ENCODE measurements at places on chromosomes 13 and 19.

DNA sequence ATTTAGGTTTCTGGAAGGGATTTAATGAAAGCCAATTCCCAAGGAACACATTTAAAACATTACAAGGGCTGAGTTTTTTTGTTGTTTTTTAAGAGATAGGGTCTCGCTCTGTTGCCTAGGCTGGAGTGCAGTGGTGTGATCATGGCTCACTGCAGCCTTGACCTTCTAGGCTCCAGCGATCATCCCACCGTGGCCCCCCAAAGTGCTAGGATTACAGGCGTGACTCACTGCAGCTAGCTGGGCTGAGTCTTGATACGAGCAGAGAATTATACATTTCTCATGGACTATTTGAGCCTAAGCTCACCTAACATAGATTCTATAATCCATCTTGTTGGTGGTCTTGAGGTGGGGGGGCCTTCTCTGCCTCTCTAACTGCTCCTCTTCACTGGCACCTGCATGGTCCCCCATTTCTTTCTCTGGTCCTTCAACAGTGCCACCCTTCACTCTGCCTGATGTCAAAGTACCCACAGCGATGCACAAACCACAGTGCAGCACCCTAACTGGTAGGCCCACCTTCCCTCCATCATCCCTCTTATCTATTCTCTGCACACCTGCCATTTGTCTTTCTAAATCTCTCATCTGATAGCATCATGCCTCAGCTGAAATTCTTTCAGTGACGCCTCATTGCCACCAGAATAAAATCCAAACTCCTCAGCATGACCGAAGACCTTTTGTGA, 37.4 kb downstream of the DOCK9 start:
- no peak for DNase-seq

GRCh38 chr13:95457294-95457693, 95.2 kb upstream of the CLDN10 start:
- no peak for DNase-seq

GRCh38 chr13:49472186-49472585, 23.6 kb upstream of the PHF11 start:
- DNase-seq: no peak

DNA sequence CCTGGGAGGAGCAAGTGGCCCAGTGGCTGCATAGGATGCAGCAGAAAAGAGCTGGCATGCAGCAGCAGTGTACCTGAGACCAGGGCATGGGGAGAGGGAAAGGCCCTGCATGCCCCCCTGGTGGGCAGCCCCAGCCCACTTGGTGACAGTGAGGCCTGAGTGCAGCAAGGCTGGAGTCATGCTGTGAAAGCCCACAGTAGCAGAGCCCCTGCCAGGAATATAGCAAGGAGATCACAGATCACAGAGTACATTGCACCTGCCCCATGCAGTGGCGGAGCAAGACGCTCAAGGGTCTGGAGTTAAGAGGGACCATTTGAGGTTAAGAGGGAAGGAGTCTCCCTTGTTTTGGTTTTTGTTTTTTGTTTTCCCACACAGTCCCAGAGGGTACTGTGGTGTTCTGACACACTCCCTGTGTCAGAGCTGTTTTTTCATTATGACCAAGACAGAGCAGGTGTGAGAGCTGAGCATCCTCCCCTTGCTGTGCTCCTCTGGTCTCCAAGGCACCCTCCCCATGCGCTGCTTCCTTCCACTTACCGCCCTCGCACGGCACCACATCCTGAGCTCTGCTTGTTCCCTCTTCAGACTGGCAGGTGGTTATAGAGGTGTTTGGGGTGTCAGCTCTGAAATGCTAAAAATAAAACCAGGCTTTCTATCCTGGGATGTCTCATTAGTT, 85.0 kb upstream of the UBL3 start:
- no peak for DNase-seq

DNA sequence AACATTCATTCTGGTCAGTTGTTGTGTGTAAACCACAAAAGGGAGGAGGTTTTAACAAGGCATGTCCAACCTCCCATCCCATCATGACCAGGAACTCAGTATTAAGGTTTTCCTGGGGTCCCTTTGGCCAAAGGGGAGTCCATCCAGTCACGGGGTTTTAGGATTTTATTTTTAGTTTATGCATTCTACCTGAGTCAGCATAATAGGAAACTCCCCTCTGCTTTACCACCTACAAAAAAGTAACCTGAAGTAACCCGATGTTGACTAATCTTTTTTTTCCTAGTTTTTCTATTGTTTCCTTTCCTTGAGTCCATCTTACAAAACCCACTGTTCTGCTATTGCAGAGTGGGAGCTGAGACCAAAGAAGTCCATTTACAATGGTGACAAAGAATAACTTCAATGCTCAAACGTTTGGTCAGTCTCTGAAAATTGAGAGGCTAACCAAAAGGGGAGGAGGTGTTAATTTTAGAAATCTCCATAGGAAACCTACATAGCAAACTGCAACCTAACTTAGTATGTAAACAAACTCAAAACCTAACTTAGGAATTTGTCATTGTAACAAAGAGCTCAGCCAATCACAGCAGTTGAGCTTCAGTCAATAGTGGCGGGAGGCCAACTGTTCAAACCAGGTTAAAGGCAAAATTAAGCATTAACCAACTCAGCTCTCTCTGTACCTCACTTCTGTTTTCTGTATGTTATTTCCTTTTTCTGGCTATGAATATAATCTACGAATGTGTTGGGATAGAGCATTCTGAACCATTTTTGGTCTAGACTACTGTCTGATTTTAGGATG, 1954.1 kb downstream of the PCDH9 start:
- DNase-seq: no peak

DNA sequence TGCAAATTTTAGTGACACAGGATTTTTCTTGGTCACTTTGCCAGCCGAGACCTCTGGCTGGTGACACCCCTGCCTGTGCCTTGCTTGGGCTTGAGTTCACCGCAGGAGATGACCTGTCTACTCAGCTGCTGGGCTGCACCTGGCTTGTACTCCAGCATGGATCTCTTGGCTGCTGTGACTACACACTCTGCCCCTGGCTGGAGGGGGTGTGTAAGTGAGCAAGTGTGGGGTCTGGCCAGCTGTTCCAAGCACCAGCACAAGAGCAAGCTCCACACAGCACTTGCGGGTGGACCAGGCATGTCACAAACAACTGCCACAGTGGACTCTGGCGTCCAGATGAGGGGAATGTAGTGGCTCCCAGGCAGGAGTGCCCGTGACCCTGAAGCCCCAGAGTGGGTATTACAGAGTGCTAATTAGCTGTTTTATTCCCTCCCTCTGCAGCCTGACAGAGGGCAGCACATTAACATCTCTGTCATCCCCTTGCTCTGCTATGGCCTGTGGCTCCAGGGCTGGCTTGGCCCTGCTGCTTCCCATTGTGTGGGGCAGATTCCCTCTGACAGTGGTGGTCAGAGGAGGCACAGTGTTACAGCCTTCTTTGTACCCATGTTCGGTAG, 1387.2 kb downstream of the OLFM4 start:
- no peak for DNase-seq

DNA sequence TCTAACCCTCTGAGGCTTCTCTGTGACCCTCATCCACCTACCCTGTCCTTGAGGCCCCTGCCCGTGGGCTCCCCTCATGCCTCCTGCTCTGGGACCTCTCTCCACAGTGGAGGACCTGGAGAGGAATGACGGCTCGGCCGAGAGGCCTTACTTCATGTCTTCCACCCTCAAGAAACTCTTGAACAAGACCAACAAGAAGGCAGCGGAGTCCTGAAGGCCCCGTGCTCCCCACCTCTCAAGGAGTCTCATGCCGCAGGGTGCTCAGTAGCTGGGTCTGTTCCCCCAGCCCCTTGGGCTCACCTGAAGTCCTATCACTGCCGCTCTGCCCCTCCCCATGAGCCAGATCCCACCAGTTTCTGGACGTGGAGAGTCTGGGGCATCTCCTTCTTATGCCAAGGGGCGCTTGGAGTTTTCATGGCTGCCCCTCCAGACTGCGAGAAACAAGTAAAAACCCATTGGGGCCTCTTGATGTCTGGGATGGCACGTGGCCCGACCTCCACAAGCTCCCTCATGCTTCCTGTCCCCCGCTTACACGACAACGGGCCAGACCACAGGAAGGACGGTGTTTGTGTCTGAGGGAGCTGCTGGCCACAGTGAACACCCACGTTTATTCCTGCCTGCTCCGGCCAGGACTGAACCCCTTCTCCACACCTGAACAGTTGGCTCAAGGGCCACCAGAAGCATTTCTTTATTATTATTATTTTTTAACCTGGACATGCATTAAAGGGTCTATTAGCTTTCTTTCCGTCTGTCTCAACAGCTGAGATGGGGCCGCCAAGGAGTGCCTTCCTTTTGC, 10.8 kb upstream of the ILF3 start:
- no peak for DNase-seq

GRCh38 chr19:3441986-3442329, 38.4 kb downstream of the SMIM24 start:
- no peak for DNase-seq

All from amygdala (tissue), 56 donors.